ENCODE measurements at places on chromosomes 1 and 21.

- DNase-seq: peak; percentile 68
Measured at GRCh38 chr1:160083968-160084770, 2.8 kb downstream of the KCNJ9 start.

DNA sequence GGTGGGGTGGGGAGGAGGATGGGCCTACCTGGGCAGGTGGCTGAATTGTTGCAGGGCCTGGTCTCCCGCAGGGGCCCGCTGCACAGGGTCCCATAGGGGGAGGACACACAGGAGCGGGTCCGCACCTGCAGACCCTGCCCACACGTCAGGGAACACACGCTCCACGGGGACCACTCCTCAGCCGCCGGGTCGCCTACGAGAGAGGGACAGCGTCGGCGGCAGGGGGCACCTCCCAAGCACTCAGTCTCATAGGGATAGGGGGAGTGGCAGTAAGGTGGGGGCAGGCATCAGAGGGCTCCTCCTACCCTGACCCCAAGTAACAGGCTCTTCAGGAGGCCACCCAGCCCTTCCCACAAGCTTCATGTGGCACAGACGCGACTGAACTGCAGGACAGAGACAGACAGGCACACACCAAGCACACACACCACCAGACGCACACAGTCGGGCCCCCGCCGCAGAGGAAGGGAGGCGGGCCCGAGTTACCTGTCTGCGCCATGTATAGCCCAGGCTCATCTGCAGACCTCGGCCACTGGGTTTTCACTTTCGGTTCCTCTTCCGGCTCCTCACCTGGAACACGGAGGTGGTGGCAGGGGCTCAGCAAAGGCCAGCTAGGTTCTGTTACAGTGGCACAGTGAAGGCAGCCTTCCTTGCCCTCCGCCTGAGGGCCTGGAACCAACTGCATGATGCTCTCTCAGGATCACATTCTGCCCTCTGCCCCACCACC lies 19.8 kb downstream of the ADGRB2 start:
- DNase-seq: no peak

- no peak for DNase-seq
Measured at GRCh38 chr1:40890771-40891170, 28.6 kb upstream of the CITED4 start.

- DNase-seq: no peak
Measured at GRCh38 chr1:159957824-159958268, 3.8 kb upstream of the SLAMF9 start.

- no peak for DNase-seq
Measured at GRCh38 chr1:157472056-157472701, 80.1 kb downstream of the FCRL5 start.

GRCh38 chr1:47608296-47608875 lies 170.5 kb downstream of the FOXD2 start:
- no peak for DNase-seq

DNA sequence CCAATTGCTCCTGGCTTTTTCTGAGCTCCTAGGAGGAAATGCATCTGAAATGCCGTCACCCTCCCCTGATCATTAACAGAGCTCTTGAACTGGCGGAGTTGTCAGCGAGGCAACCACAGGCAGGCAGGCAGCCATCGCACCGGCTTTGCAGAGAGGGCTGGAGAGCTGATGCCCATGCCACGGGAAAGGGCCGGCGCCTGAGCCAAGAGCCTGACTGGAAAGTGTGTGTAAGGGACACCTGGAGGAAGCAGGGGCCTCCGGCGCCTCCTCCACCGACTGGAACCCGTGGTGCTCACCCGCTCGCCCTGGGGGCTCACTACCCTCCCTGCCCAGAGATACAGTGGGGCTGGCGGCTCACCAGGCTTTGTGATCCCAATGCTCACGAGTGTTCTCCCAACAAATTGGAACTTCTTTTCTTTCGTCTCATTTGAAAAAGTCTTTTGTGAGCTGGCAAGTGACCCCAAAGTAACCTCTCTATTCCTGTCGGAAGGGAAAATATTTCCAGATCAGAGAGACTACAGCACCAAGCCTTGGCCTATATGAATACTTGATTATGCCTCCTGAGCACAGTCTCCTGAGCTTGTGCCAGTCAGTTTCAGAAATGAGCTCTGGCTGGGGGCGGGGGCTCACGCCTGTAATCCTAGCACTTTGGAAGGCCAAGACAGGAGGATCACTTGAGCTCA lies 97.7 kb upstream of the SLC25A33 start:
- DNase-seq: no peak

DNA sequence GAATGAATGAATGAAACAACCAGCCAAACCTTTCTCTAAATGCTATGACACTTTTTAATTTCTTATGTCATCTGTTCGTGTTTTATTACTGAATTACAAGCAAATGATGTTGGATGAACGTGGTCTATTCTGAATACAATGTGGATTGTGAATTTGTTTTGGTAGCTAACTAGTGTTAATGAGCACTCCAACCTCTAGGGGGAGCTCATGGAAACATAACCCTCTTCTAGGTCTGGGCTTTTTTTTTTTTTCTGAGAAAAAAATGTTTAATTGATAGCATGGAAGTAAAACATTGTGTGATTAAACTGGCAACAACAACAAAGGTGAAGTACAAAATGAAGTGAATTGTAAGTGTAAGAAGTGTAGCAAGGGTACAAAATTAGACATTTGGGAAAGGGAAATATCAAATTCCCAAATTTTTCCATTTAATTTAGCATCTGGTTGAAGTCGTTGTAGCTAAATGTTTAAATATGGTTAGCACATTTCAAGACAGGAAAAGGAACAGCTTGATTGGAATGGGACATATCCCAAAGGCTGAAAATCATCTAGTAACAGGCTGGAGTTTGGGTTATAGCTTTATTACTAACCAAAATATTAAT lies 42.6 kb upstream of the PTGS2 start:
- no peak for DNase-seq

DNA sequence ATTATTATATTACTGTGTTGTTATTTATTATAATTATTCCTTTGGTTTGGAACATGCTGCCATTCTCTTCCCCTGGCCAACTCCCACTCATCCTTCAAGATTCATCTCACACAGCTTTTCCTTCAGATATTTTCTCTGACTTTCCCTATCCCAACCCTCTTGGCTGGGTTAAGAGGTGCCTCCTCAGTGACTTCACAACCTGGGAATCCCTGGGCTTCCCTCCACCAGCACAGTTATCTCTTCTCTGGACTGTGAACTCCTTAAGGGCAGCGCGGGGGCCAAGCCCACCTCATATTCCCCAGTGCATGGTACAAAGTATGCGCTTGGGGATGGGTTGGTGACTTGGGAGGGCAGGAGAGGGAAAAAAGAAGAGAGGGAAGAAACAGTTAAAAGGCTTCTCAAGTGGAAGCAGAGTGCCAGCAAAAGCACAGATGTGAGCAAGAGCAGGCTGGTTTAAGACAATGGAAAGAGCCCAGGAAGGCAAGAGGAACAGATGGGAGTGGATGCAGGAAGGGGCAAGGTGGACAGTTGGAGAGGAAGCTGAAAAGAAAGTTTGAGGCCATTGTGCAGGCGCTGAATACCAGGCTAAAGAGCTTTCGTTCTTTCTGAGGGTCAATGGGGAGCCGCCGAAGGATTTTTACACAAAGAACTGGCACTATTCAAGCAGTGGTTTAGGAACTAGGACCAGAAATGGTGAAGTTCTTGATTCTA lies 132.3 kb downstream of the BEND5 start:
- DNase-seq: no peak

- peak; percentile 54 for DNase-seq
Measured at GRCh38 chr1:153422450-153423068, 6.2 kb downstream of the S100A7A start.

DNA sequence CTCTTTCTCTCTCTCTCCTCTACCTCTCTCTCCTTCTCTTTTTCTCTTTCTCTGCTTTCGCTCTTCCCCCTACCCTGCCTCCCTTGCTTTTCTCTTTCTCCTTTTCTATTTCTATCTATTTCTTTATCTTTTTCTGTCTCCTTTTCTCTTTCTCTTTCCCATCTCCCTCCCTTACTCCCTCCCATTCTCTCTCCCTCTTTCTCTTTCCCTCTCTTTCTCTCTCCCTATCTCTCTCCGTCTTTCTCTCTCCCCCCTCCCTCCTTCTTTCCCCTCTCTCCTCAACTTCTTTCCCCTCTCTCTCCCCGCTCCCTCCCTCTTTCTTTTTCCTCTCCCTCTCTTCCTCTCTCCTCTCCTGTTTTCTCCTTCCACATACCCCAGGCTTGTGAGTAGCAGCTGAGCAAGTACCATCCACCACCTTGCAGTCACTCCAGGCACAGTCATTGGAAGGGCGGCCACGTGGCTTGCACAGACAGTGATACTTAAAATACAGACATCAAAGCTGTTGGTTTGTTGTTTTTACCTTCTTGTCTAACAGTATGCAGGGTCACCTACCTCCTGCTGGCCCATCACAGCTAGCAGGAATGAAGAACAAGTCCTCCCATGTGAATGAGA lies 209.1 kb upstream of the COA6 start:
- no peak for DNase-seq

DNA sequence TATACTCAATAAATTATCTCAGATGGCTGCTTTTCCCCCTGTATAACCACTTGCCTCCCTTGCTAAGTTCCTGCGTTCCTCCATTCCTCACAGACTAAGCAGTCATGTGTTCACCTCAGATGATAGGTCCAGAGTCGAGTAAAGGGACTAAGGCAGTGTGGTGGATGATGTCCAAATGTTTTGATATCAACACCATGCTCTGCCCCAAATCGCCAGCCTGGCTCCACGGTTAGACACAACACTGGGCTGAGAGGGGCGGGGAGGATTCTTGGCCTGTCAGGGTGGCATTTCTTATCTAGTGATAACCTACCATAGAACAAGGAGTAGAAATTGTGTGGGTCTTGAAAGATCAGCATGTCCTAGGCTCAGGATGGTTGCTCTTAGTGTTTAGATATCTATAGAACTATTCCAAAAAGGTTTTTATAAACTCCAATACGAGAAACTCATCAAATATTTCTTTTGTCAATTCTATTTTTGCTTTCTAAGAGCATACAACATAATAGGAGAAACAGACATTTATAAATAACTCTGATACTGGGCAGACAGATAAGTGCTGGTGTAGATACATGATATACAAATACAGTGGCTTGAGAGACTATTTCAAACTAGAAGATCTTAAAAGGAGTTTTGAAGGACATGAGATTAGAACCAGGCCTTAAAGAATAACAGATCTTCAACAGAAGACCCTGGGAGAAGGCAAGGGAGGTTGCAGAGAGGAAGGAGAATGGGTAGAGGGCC lies 21.5 kb downstream of the GJA5 start:
- no peak for DNase-seq

GRCh38 chr21:33951276-33952178 lies 35.9 kb upstream of the ATP5PO start:
- DNase-seq: no peak

DNA sequence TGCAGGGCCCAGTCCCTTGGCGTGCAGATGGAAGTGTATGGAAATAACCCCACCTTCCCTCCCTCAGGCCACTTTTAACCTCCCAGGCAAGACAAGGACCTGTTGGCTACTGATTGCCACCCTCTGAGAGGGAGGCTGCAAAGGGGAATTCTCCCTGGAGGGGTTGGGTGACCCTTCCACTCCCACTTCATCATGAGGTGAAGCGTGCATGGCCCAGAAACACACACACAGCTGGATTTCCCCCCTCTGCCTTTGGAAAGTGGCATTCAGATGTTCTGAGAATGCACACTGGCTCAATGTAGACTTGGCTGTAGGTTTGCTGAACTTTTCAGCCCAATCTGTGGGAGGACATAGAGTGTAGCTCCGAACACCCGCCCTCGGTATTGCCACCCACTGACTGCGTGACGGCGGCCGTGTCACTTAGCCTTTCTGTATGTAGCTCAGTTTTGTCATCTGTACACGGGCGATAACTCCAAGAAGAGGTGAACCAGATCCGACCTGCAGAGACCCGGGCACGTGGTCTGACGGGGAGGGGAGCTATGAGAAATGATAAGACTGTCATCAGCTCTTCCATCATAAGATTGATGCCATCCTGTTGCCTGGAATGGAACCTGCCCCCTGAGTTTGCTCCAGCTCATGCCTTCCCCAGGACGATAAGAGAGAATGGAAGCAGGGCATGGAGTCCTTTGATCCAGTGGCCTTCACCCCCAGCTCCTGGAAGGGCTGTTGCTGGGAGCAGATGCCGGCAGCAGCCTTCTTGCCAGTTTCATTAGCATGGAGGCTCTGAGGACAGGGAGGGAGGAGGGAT lies 19.3 kb downstream of the MIIP start:
- DNase-seq: no peak

- no peak for DNase-seq
Measured at GRCh38 chr1:21539933-21540332, 30.7 kb downstream of the ALPL start.

GRCh38 chr1:27025718-27026117 lies 13.1 kb upstream of the TENT5B start:
- DNase-seq: no peak

- no peak for DNase-seq
Measured at GRCh38 chr1:97761637-97762036, 159.2 kb downstream of the DPYD start.

- no peak for DNase-seq
Measured at GRCh38 chr1:234823191-234824176, 213.5 kb upstream of the IRF2BP2 start.

DNA sequence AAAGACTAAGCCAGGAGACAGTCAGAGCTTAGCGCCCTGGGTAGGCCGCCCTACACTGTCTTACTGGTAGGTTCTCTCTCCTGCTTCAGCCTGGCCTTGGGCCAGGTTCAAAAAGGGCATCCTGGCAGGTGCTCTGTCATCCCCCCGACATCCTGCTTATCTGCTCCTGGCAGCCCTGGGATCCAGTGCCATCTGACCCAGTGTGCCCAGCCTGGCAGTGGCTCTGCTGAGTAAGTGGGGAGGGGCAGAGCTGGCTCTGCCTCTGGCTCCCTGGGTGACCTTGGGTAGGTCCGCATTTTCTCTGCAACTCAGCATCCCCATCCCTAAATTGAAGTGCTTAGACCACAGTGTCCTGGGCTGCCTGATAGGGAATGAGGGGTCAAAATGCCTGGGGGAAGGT lies 549.9 kb downstream of the PTPRU start:
- no peak for DNase-seq

GRCh38 chr1:53639251-53639763 lies 99.7 kb downstream of the GLIS1 start:
- no peak for DNase-seq

GRCh38 chr1:4301007-4301406 lies 353.4 kb upstream of the AJAP1 start:
- DNase-seq: no peak
